Mammary epithelial cell (primary cell): ENCODE measurements at places on chromosomes 2 and 18. TPM values are rescaled to one million over a fixed set of nuclear protein-coding genes. Genes with fewer than 3 reads are reported as not detected.

DNA sequence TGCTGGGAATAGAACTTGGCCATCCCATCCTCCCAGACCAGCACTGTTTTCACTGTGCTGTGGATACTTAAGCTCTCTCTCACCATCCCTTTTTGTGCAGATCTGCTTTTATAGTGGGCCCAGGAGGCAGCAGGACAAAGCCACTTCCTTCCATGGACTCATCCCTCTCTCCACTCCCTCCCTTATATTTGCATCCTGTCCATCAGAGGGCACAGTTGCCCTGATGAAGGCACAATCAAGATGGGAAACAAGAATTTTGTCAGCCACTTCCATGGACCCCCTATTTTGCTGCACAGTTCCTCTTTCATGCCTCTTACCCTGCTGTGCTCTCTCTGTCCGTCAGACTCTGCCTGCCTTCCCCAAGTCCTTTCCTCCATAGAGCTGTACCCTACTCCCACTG, 338.7 kb downstream of the HRH4 start:
- no peak for DNase-seq

GRCh38 chr2:136117909-136118818, at the start of gene CXCR4:
Gene CXCR4 (minus strand): TSS chr2:136118149. CDS start chr2:136118060, 89 bp downstream.
- DNase-seq = peak; percentile 21

DNA sequence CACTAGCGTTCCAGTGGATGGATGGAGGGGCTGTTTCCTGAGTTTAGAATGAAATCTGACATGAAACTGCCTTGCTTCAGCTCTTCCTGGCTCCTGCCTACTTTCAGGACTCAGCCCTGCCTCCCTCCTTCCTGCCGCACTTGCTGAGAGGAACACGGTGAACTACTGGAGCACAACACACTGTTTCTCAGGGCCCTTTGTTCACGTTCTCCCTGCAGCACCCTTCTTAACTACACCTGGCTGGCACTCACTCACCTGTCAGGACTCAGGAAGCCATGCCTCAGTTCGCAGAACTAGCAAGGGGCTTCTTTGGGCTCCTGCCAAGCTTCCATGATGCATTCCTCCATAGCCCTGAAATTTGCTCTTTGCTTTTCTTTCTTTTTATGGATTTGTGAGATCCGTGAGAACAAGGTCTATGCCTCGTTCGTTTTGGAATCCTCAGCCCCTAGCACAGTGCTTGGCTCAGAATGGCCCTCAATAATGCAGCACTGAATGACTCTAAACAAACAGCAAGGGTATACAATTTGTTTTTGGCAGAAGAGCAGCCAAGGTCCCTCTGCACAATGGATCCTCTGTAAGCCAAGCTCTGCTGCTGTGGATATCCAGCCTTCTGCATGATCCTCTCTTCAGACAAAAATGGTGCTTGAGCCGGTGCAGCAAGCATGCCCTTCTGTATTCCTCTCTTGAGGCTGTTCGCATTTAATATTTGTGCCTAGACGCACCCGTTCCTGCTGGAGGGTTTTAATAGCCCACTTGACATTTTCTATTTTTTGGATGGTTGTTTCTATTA, 357.0 kb downstream of the TSN start:
- DNase-seq = no peak

DNA sequence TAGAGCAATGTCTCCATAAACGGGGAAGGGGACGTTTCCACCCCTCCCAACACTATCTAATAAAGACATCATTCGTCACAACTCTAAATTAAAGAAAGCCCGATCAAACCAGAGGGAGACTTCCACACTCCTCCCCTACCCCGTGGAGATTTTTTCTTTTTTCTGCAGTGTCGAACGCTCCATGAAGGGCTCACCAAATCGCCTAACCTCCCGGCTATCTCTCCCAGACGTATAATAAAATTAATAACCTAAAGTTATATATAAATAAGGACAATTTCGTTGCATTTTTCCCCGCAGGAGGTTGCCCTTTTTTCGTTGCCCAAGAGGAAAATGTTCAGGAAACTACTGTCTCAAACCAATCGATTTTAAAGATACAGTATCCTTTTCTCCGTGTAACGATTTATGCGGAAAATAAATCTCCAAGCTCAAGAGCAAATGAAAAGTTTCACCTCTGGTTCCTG, 2.4 kb downstream of the EVX2 start:
- DNase-seq = no peak

- no peak for DNase-seq
These were observed 140.0 kb upstream of the NOL4 start for GRCh38 chr18:34364699-34365098.

DNA sequence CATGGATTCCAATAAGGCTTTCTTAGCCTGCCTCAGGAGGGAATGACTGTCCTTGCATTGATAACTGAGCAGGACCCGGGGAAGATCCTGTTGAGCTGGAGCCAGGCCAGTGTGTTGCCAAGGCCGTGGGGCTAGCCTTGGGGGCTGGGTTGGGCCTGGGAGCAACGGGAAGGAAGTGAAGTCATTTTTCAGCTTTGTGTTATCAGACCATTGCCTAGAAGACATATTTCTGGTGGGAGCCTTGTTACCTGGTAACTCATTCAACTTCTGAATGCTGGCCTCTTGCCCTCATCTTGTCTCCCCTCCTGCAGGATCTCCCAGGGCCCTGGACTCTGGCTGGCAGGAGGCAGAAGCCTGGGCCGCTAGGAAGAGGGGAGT, 92.7 kb upstream of the MGAT5 start:
- DNase-seq = no peak

DNA sequence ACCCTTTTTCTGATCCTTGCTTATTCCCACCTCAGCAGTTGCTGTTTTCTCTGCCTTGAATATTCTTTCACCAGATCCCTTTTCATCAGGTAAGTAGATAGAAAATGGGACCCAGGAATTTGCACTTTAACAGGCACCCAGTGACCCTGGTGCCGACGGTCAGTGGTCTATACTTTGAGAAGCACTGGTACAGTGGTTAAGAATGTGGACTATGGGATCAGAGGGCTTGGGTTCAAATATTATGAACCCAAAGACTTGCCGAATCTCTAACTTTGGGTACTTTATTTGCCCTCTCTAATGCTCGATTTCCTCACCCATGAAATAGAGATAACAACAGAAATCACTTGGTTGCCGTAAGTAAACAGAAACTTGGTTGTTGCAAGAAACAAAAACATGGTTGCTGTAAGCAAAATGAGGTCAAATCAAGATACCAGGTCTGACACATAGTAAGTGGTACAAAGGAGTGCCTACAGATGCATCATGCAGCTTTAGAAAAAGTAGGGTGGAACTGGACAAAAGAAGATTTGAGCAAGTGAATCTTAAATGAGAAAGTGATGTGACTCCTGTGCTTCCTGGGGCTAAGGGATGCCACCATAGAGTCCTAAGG, 69.5 kb upstream of the GLS start:
- DNase-seq = no peak

DNA sequence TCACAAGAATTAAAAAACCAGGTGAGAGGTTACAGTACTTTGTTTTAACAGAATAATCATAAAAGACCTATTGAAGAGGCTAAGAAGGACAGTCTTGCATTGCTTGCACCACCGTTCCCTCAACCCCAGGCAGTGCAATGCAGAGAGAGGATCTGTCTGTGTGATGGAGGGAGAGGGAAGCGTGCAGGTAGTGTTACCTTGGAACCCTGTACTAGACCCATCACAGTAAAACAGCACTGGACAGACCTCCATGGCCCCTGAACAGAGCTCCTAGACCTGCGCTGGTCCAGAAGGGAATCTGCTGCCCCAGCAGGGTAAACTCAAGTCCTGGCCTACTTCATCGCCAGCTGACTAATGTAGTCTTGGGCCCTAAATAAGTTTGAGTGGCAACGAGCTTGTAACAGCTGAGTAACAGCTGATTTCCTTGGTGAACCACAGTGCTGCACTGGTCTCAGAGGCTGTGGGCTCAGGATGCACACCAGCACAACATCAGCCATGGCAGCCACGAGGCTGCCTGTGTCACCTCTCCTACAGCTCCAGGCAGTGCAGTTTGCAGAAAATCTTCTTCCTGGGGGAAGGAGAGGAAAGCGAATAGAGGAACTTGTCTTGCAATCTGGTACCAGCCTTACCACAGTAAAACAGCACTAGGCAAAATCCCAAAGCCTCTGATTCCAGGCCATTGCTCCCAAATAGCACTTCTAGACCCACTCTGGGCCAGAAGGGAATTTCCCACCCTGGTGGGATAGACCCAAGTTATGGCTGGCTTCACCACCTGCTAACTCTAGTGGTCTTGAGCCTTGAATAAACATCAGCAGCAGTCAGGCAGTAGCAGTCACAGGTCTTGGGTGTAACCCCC, 417.2 kb downstream of the CDH7 start:
- DNase-seq = no peak

DNA sequence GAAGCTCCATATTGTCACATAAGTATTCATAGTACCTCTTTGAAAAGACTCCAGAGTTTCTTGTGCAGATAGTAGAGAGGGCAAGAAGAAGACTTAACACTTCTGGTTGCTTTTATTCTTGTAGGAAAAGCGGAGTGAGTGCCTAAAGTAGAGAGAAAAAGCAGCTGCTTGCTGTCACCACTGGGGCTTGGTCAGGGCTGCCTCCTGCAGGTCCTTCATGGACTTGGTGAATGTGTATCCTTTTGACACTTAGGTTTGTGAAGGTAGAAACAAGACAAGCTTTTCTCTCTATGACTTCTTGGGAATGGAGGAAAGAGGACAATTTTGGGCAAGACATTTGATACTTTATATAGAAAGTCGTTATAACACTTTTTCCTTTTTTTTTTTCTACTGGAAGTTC, 312.8 kb upstream of the FANCL start:
- no peak for DNase-seq

- no peak for DNase-seq
These were observed 102.7 kb downstream of the SH3BP4 start for GRCh38 chr2:235054475-235054874.

DNA sequence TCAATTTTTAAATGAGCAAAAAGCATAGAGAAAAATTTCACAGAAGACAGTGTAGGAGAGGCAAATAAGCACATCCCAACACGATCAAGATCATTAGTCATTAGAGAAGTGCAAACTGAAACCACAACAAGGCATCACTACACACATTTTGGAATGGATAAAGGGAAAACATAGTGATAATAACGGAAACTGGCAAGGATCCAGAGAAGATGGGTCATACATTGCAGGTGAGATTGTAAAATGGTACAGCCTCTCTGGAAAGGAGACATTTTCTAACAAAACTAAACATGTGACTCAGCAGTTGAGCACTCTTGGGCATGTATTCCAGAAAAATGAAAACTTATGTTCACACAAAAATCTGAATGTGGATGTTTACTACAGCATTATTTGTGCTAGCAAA, 98.3 kb upstream of the TMEM17 start:
- peak; percentile 90 for DNase-seq

GRCh38 chr2:208363485-208363884, 43.1 kb upstream of the PTH2R start:
- peak; percentile 77 for DNase-seq

DNA sequence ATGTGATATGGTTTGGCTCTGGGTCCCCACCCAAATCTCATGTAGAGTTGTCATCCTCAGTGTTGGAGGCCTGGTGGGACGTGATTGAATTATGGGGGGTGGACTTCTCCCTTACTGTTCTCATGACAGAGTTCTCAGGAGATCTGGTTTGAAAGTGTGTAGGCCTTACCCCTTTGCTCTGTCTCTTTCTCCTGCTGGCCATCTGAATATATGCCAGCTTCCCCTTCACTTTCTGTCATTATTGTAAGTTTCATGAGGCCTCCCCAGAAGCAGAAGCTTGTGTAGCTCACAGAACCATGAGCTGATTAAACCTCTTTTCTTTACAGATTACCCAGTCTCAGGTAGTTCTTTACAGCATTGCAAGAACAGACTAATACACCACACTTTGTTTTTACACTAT, 222.3 kb downstream of the DOK6 start:
- DNase-seq = no peak

- no peak for DNase-seq
These were observed 2.8 kb downstream of the KCNIP3 start for GRCh38 chr2:95299961-95300360.

GRCh38 chr2:233234264-233234663, 17.2 kb upstream of the ATG16L1 start:
- no peak for DNase-seq

RMDN2 gene
- polyA plus RNA-seq = 3.1 TPM

CYP27A1 gene
- 0.40 TPM for polyA plus RNA-seq

C1QL2 gene
- not detected for polyA plus RNA-seq

POTEJ gene
- polyA plus RNA-seq = not detected

FBXO41 gene
- polyA plus RNA-seq = 4.5 TPM

PAX8 gene
- 0.79 TPM for polyA plus RNA-seq

CCDC85A gene
- polyA plus RNA-seq = 0.01 TPM

ATOH8 gene
- polyA plus RNA-seq = not detected

SPEG gene
- 33.4 TPM for polyA plus RNA-seq
